Stimulated activated CD4-positive, alpha-beta T cell treated with anti-CD3 and anti-CD28 coated beads, Interleukin-1b, Interleukin-23, amount 100 ng/mL, for 24 hours (primary cell): ENCODE measurements at places on chromosomes 1 and 21.

- DNase-seq = no peak
These were observed 168.9 kb downstream of the LMO4 start for GRCh38 chr1:87497380-87498203.

- DNase-seq = no peak
These were observed 8.0 kb downstream of the CHODL start for GRCh38 chr21:18252680-18253079.

- DNase-seq = peak; percentile 30
These were observed 57.3 kb upstream of the EFHD2 start for GRCh38 chr1:15352128-15352957.

DNA sequence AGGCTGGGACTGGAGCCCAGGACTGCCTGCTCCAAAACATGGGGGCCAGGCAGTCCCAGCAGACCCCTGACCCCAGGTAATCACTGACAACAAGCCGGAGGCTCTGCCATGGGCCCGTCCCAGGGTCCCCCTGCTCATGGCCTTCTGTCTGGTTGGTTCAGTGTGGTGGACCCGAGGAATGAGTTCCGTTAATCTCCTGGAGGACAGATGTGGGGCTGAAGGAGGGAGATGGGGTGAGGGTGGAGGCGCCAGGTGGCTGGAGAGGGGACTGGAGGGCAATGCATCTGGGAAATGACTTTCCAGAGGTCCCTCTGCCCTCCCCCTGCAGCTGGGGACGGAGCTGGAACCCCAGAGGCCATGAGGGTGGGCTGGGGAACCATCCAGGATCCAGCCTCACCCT, 103.2 kb downstream of the EBNA1BP2 start:
- DNase-seq = no peak

DNA sequence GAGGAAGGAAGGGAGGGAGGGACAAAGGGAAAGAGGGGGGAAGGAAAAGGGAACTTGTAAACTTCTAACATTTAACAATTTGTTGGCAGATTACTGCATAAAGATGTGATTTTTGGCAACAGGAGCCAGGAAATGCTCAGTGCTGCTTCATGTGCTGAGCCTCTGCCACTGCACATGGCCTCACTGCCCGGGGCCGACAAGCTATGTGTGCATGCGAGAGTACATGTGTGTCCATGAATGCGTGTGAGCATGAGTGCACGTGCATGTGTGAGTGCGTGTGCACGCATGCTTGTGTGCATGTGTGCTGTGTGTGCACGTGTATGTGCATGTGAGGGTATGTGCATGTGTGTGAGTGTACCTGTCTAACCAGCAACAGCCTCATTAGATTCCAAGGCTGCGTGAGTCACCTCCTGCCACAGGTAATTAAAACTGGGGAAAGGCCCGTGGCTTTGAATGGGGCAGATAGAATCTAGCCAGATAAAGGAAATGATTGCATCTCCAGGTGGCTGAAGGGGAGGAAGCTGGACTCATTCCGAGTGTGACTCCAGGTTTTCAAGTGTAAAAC, 41.4 kb upstream of the TSPEAR start:
- DNase-seq = no peak
